Epithelial cell of proximal tubule (primary cell): ENCODE measurements at places on chromosomes 7 and 10. TPM values are rescaled to one million over a fixed set of nuclear protein-coding genes. Genes with fewer than 3 reads are reported as not detected.

Gene ABCC2
- 0.17 and 1.2 TPM in 2 replicates for total RNA-seq

DNA sequence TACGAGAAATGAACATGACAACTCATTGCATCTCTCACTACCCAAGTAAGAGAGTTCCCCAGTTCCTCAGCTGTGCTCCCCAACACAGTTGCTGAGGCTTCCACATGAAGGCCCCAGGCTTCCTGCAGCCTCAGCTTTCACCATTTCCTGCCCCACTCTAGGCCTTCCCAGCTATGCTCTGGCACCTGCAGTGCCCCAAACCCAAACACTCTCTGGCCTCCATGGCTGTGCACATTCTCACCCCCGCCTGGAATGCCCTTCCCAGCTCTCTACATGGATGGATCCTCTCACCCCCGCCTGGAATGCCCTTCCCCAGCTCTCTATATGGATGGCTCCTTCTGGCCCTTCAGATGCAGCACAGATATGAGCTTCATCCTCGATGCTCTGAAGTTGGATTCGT is 61.3 kb downstream of the KIAA1549 start:
- DNase-seq, result no peak

- no peak for DNase-seq
Observed at GRCh38 chr7:50667338-50667737, 102.1 kb upstream of the DDC start.

- DNase-seq, result no peak
Observed at GRCh38 chr10:30999070-30999712, 32.5 kb downstream of the ZNF438 start.

DNA sequence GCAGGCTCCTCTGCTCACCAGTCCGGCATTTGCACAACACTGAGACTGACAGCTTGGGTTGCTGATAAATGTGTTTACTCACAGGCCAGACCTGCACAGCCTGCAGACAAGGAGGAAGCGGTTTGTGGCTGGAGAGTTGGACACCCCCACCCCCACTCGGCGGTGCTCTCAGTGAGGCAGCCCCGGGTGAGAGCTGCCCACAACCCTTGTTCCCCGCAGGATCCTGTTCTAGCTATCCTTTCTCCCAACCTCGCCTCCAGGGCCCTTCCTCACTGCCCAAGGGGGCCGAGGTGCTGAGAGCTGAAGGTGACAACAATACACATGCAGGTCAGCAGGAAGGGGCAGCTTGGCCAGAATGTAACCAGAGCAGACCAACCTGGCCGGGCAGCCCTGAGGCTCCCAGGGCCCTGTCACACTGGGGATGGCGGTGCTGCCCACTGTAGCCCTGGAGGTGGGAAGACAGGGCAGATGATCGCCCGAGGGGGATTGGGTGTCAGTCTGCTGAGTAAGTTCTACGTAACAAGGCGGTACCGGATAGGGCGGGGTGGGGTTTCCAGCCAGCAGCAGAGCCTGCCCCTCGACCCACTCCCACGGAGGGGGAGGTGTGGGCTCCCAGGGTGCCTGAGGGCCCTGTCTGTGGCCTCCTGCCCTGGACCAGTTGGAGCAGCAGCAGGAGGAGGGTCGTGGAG is 2.1 kb upstream of the ADAM8 start:
- DNase-seq, result no peak

DNA sequence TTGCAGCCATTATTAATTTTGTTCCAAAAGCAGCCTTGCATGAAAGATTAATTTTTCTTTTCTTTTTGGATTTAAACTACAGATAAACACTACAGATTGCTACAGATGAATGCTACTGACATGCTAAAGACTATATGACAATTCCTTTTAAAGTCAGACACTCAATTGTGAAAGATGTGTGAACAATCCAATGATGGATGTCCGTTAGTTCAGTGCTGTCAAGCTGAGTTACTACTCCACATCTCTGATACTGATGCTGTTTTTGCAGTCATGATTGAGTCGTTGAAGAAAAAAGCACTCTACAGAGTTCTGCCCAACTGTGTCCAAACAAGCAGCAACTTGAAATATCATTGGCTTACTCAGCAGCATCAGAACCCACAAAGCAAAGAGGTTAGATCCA is 146.8 kb downstream of the OTUD1 start:
- DNase-seq, result no peak

GRCh38 chr7:7321681-7322080 is 139.3 kb downstream of the C1GALT1 start:
- DNase-seq, result peak; percentile 99
